Posterior cingulate gyrus (tissue), 11 donors: ENCODE measurements at places on chromosomes 3 and 15.

DNA sequence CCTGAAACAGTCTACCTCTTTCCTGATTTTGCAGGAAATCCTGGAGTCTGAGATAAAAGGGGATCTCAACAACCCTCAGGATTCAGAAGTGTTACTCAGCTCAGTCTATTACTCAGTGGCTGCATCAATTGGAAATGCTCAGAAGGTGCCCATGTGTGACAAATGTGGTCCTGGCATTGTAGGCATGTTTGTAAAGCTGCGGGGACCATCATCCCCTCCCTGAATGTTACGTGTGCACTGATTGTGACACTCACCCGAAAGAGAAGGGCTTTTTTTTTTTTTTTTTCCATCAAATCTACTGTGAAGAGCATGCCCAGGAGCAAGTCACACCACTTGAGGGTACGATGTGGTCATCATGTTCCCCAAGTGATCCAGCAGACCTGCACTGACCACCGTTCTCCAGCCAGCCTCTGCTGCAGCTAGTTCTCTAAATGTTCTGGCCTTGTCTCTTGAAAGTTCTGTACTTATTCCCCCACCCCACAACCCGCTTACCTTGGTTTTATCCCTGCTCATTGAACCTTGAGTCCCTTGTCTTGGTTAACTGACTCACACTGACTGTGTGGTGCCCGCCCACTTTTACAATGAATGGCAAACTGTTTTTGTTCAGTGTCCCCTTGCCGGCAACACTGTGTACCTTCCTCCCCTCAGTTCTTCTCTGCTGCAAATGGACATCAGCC is 19.8 kb downstream of the ST3GAL6 start:
- DNase-seq: no peak

DNA sequence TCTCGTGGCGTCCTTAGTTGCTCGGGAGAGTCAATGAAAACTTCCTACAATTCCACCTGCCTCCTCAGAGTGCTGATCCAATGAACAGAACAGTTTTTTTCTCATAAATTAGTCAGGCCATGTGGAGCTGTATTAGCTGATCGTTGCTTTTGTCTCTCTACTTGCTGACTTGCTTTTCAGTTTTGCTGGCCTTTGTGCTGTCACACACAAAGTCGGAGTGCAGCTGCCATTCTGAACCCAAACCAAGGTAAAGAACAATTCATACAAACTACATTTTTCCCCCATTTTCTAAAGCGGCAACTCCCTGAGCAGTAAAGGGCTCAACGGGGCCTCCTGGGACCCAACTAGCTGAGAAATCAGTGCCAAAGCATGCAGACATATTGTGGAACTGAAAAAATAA is 43.1 kb downstream of the MEIS2 start:
- no peak for DNase-seq

DNA sequence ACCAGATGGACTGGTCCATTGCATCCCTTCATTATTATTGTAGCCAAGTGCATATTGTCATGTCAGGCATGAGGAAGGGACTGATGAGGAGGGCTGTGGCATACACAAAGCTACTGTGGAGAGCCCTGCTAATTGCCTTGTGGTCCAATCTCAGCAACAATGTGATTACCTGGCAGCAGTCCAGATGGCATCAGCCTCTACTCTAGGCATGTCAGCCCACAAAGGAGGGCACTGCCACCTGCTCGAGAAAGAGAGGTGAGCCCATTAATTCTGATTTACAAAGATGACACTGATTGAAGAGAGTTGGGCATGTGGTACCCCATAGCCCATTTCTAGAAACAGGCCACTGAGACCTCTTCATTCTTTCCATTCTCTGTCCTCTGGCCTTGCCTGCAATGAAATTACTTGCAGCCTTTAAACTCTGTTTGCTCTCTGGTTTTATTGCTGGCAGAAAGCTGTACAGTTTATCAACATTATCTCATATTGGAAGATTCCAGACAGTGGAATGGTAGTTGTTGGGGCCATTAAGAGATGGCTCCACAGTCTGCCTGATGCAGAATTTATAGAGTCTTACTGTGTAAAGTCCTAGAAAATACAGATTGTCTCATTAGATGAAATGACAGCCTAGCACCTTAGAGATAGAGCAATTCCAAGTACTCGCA is 307.7 kb downstream of the ARPP21 start:
- DNase-seq: no peak

DNA sequence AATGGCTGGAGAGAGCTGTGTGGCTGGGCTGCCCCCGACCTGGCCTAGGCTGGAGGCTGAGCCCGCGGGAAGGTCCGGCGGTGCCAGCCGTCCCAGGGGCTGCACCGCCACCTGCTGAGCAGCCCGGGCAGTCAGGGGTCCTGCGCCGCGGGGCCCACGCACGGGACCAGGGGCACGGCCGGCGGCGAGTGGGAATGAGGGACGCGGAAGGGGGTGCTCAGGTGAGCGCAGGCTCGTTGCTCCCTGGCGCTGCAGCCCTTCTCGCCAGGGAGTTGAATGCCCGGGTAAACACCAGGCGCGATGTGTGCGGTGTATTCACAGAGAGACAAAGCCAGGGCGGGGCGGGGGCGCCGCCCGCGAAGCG is 666 bp upstream of the SEMA3F start:
- no peak for DNase-seq

DNA sequence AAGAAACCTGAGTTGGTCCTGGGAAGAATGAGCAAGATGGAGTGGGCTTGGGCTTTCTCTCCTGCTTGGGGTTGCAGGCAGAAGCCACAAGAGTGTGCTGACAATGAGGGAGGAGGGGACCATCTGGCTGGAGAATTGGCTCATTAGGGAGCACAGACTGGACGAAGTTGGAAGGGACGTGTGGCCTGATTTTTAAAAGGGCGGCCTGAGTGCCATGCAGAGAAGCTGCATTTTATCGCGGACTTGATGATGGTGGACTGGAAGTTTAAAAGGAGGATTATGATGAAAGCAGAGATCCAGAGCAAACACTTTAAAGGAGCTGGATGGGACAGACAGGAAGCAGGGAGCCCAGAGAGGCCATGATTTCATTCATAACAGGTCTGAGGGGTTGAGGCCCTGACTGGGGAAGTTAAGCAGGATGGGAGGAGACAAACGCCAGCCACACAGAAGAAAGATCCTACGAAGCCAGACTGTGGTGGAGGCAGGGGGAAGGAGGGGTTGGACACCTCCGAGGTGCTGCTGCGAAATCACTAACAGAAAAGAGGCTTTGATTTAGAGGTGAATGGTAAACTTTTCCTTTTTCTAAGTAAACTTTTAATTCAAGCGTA is 23.6 kb downstream of the TLNRD1 start:
- no peak for DNase-seq

DNA sequence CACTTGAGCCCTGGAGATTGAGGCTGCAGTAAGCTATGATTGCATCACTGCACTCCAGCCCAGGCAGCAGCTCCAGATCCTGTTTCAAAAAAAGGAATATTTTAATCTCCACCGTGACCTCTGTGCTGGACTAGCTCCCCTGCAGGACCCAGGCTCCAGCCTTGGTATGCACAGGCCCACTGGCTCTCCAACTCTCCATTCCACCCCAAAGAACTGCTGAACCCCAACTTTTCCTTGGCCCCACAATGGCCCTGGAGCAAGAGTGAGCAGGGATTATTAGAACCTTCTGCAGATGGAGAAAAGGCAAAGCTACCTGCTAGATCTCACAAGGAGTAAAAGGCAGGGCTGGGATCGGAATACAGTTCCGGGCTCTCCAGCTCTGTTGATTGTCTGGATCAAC is 32.8 kb upstream of the SFMBT1 start:
- no peak for DNase-seq

DNA sequence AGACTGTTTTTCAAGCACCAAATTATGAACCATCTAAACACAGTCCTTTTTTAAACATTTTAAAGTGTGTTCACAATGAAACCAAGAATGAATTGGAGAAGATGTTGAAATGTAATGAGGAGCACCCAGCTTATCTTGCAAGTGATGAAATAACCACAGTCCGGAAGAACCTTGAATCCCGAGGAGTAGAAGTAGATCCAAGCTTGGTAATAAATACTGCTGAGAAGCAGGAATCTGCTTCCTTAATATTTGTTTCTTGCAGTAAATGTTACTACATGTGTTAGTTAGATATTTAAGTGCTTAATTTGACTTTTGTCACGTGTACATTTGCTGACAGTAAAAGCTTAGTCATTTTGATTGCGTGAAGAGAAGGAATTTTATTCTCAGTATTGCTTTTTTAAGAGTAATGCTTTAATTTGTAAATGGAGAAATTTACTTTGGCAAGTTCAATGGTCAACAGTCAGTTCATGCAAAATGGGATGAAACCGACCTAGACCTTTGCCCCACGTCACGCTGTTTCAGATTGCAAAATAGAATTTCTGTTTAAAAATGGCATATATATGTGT is 69.8 kb downstream of the OPA1 start:
- DNase-seq: no peak

DNA sequence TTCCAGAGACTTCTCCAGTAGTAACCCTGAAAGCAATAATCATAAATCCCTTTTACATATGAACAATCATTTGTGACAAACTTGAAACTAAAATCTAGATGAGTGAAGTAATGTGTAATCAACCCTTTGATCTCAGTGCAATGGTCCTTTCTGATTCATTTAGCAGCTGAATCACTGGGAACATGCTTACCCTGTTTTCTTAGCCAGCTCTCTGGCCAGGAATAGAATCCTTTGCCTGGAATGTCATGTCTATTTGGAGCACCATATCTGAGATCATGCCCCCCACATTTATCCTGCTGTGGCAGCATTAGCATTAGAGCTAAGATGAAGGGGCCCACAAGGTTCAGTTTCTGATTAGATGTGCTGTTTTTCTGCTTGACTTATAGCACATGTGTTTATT is 309.8 kb downstream of the OXSM start:
- no peak for DNase-seq

- no peak for DNase-seq
Observed at GRCh38 chr15:74207652-74208440, 5.3 kb upstream of the STRA6 start.

GRCh38 chr3:64028754-64029153 is 5.5 kb upstream of the PSMD6 start:
- no peak for DNase-seq

GRCh38 chr3:96225494-96225893 is 588.9 kb upstream of the EPHA6 start:
- DNase-seq: no peak

GRCh38 chr3:135865085-135865484 is 100.4 kb upstream of the PPP2R3A start:
- no peak for DNase-seq

GRCh38 chr3:105497386-105497785 is 130.7 kb downstream of the ALCAM start:
- no peak for DNase-seq

DNA sequence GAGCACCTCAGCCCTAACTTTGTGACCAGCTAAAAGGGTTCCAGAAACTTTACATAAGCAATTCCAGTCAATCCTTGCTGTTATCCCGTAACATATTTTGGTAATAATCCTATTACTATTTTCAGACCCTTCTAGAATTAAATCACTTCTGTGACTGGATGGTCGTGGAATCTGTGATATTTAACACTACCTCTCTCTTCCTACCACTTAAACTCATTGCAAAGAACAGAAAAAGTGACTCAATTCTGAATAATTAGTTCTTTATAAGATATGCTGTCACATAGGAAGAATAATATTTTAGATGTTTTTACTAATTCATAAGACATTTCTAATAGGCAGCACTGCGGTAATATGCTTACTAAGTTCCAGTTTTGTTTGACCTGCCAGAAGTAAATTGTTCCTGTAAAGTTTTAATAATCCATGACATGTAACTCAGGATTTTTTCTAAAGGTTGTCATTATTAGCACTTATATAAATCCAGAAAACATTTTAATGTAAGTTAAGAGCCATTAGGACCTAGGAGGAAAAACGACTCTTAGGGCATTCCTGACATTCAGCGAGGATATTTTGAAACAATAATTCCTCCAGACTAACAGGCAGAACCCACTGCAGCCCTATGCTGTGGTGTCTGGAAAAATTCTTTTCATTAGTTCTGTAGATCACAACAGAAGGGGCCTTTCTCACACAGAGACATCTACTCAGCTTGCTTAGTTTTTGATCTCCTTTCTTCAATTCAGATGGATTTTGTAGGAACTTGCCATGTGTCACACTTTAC is 113.3 kb upstream of the MBNL1 start:
- no peak for DNase-seq
